ENCODE measurements at places on chromosomes 5 and 9.

GRCh38 chr9:84669288-84670137 lies at the start of gene NTRK2:
Gene NTRK2 (plus strand): TSS chr9:84669729. CDS start chr9:84670749, 1,020 bp downstream.
- DNase-seq = no peak

- DNase-seq = no peak
These were observed 63.9 kb downstream of the MEGF9 start for GRCh38 chr9:120650352-120650751.

DNA sequence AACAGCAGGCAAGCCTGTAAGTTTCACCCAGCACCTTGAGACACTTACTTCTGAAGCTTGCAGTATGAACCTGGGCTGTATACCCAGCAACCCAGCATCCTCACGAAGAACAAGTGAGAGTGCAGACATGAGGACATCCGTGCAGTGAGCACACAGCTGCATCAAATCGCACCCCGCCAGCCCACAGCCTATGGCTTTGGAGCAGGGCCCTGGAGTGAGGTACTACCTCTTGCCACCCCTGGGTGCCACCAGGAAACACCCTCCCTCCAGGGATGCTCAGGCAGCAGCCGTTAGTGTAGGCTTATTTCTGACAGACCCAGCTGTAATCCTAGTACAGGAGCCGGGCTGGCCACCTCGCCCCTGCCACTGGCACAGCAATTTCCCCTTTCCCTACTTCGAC lies 81.4 kb downstream of the ATPSCKMT start:
- DNase-seq = no peak

GRCh38 chr5:173089581-173089980 lies 33.4 kb downstream of the CREBRF start:
- DNase-seq = no peak

DNA sequence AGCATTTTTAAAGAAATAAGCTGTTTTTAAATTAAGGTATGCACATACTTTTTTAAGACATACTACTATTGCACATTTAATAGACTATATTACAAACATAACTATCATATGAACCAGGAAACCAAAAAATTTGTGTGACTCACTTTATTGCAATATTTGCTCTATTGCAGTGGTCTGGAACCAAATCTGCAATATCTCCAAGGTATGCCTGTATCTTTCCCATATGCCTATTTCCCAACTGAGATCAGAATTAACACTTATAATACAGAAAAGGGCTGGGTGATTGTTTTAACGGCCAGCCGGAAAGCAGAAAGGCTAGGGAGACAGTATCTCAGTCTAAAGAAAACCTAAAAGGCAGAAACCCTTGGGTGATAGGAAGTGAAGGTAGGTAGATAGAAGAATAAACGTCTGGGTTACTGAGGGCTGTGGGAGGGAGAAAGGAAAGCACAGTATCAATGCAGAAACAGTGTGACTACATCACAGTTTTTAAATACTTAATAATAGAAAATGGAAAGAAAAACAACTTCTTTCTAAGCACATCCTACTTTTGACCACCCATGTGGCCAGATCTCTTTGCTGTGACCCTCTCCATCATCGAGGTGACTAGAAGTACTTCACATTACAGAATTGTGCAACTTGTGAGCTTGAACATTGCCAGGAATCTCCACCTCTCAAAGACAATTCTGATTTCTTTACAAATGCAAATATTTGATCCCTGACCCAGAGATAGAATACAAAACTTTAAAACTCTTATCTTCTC lies 126.4 kb downstream of the LPAR1 start:
- no peak for DNase-seq

GRCh38 chr9:131470581-131470991 lies 32.1 kb upstream of the POMT1 start:
- DNase-seq = no peak

- DNase-seq = no peak
These were observed 111.7 kb upstream of the CXCL14 start for GRCh38 chr5:135690466-135690865.

DNA sequence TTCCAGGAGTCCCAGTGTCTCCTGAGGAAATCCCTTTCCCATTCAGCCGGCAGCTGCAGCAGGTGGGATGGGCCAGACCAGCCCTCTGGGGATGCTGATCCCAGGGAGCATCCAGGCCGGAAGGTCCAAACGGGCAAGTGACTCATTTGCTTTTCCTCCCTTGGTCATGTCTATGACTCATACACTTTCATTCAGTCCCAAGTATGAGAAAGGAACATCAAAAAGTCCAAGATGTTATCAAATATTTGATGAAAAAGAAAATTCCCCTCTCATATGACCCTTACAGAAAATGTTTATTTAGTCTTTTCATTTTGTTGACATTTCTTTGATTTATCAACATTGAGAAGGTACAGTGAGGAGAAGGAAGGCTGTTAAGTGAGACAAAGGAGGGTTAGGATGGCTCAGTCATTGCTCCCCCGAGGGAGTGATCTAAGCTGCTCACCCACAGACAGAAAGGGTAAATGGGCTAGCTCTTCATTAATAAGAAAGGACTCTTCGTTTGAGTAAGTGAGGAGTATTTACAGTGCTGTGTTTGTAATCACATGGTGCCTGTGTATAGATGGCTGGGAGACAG lies 117.6 kb upstream of the ANKRD55 start:
- DNase-seq = no peak

GRCh38 chr9:98191181-98191608 lies 1.2 kb downstream of the CORO2A start:
- no peak for DNase-seq

DNA sequence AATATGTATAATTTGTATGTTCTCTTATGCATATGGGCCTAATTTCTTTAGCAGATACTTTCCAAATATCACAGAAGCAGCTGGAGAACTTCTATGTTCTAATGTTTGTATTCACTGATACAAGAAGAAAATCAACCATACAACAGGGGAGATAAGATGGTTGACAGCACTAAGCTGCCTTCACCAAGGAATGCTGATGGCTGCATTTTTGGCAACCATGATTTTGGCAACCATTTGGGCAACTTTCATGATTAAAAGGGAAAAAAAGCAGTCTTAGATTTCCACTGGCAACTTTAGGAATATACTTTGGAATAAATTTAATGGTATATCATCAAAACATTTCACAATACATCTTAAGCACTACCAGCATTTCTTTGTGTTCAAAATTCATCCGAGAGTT lies 740.3 kb upstream of the CDH6 start:
- DNase-seq = no peak

DNA sequence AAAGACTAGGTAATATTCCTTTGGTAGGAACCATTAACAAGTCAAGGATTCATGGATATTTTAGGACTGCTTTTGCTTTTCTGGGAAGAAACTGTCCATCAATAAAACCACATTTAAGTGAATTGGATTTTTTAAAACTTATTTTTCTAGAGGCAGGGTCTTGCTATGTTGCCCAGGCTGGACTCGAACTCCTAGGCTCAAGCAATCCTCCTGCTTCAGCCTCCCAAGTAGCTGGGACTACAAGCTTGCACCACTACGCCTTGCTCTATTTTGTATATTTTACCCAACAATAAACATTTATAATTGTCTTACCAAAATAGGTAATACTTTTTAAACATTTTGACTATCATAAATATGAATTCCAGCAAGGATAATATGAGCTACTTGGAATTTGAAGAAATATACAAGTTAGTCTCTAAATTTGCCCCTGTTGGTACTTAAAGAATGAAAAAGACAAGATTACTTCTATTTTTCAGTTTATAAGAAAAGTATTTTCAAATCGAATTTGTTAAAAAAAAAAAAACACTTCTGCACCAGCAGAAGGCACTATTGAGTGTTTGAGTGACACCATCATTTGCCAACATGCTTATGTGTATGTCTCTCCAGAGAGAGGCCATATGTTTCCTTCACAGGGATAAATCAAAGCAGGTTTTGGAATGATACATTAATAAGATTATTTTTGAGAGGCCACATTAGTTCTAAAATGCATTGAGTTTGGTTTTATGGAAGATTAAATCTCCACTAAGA lies 60.0 kb upstream of the CARTPT start:
- no peak for DNase-seq

DNA sequence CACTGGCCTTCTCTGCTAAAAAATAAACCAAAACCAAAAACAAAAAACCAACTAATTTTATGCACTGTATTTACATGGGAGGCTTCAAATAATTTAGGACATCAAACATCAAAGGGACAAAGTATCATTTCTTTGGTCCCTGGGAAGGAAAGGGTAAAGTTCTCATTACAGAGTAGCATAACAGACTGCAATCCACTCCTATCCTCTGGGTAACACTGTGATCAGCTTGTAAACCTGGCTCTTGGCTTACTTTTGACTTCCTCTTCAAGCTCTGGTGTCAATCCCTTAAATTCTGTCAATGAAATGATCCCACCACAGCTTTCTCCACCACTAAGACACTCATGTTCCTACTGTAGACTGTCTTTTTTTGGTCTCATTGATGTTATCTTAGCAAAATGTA lies 69.8 kb upstream of the VCAN start:
- no peak for DNase-seq

DNA sequence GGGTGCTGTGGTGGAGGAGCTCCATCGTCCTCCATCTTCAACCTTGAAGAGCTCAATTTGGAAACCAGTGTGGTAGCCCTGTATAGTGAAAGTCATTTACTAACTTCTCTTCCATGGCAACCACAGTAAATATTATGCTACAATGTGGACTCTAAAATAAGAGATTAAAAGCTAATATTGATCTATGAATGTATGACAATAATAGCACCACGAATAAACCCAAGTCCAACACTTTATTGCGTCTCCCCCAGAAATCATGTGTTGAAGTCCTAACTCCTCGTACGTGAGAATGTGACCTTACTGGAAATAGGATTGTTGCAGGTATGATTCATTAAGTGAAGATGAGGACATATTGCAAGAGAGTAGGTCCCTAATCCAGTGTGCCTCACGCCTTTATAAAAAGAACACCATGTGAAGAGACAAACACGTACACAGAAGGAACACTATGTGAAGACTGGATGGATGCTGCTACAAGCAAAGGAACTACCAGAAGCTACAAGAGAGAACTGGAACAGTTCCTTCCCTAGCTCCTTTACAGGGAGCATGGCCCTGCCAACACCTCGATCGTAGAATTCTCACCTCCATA lies 276.2 kb downstream of the PDE4D start:
- DNase-seq = no peak

- DNase-seq = no peak
These were observed 62.4 kb downstream of the SLC28A3 start for GRCh38 chr9:84278130-84278529.

DNA sequence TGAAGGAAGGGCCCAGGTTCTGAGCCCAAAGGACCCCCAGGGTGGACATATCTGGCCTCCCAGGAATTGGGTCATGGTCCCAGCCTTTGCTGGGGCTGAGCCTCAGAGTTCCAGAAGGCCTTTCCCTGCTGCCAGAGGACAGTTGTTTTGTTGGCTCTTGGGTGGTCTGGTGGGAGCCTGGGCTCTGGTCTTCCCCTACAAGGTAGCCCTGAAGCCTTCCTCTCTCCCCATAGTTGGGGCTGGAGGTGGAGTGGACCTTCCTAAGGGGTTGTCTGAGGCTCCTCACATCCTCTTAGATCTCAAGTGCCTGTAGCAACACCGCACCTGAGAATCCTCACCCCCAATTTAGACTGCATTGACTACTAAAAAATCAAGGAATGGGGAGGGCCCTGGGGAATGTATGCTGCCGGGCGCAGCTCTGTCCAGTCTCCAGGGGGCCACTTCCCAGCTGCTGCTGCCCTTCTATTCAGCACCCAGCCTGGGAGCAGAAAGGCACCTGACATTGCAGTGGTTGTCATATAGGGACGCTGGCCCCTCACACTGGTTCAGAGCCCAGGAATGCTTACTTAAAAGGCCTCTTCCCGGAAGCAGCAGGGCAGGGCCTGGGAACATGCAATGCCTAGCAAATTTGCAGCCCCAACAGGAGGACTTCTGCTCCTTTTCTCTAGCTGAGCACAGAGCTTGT lies 66.4 kb downstream of the IL31RA start:
- no peak for DNase-seq

- no peak for DNase-seq
These were observed 14.3 kb upstream of the GPX3 start for GRCh38 chr5:151005950-151006576.

DNA sequence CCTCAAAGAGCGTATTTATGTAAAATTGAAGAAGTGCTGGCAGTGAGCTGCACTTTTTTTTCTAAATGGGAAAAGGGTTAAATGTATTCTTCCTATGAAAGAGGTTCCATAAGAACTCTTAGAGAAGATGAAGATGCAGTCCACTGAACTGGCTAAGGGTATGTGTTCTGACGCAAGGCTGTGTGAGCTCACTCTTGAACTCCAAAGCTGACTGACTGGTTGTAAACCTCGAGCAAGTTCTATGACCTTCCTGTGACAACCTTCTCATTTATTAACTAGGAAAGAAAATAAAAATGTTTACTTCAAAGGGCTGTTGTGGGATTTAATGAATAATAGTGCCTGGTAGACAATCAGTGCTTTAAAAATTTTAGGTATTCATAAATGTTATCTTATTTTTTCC lies 46.7 kb downstream of the POC5 start:
- DNase-seq = no peak

DNA sequence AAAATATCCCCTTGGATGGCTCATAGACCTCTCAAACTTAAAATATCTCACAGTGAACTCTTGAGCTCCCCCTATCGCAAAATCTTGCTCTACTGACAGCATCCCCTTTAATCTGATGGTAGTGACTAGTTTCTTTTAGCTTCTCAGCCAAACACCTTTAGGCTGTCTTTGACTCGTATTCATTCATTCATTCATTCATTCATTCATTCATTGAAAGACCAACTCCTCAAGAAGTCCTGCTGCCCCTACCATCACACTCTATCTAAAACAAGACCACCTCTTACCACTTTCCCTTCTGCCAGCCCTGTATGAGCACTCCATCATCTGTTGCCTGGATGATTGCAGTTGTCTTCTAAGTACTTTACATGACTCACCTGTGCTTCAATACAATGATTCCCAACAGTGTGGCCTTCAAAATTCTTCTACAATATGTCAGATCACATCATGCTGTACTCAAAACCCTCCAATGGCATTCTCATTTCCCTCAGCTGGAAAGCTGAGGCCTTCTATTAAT lies 46.8 kb downstream of the ITGA2 start:
- DNase-seq = peak; percentile 2

DNA sequence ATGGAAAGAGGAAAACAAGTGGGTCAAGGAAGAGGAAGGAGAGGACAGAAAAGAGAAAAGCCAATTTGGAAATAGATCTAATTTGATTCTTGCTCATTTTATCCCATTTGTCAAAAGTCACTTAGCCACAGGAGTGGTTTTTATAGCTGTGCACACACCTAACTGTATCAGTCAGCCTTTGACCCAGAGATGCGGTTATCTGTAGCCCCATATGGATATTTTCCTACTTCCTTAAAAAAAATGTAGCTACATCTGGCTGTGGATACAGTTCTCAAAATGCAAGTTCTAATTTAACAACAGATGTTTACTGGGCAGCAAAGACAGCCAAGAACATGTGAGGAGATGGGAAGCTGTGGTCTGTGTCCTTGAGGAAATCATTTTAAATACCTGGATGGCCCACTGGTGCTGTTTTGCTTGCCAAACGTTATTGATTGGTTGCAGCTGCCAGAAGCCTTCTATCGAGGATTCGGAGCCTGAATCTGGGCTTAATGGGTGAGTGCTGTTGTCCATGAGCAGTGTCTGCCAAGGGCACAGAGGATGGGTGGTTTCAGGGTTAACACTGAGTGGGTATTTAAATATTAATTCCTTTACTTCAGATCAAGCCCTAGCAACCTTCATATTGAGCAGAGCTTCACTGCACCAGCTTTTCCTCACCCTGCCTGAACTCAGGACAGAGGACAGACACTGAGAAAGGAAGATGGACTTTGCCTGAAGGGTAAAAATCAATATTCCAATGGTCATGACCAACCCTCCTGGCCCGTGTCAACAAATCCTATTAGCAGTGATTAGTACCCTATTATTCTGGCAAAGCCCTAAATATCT lies 92.2 kb downstream of the APBA1 start:
- no peak for DNase-seq

All from OCI-LY7 (cell line).